NCI-H1436 treated with DMSO at 0.1 percent for 48 hours (cell line): ENCODE measurements at places on chromosomes 1 and 21.

DNA sequence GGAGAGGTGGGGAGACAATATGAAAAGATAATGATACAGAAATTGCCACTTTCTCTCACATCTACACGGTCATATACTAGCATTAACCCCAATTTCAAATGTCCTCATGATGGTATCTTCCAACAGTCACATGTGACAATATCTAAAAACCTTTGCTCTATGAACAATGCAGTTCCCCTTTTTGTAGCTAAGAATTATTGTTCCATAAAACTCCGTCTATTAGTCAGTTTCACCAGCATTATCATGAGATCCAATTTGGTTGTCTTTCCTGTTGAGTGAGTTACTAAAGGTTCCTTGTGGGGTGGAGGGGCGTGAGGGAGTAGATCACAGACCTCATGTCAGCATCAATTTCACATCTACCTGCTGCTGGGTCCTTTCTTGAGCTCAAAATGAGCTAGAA lies 1.7 kb downstream of the TIAM1 start:
- no peak for DNase-seq

- DNase-seq: no peak
Observed at GRCh38 chr1:59605184-59605583, 209.6 kb upstream of the HOOK1 start.

DNA sequence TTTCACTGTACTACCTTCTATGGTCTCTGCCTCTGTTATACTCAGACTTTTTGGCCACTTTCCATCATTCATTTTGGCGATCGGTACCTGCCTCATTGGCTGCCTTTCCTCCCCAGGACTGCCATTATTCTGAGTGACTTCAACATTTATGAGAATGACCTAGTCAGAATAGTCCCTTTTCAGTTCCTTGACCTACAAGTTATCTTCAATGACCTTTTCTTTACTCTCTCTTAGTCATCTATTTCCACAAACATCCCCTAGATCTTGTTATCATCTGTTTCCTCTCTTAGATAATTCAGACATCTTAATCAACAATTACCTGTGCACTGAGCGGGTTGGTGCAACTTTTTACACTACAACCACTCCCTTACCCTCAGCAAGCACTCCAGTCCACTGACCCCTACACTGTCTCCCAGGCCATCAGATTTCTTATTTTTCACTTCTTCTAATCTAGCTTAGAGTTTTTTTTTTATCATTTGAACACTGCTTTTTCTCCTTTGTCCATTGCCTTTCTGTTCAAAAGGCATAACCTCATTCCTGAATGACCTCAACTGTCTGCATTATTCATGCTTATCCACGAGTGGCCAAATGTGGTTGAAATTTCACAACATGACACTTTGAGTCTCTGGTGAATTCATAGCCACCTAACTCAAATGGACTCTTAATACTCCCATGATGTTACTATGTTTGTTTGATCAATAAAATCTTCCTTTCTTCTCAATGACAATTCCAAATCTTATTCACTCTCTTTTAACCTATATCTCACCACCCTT lies 112.7 kb downstream of the HMCN1 start:
- DNase-seq: no peak

DNA sequence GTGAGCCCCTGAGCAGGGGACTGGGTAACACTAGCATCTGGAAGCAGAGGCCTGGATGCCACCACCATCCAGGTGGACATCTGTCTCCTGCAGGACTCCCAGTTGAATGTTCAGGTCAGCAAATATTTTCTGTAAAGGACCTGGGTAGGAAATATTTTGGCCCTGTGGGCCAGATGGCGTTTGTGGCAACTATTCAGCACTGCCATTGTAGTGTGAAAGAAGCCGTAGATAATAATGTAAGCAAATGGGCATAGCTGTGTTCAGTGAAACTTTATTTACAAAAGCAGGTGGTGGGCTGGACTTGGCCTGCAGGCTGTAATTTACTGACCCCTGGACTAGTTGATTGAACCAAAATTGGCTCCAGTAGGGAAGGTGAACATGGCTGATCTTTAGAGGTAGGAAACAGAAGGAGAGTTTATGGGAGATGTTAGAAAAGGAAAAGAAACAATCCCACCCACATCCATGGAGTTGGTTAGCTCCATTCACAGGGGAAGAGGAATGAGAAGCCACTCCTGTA lies 20.0 kb upstream of the CD101 start:
- DNase-seq: no peak

DNA sequence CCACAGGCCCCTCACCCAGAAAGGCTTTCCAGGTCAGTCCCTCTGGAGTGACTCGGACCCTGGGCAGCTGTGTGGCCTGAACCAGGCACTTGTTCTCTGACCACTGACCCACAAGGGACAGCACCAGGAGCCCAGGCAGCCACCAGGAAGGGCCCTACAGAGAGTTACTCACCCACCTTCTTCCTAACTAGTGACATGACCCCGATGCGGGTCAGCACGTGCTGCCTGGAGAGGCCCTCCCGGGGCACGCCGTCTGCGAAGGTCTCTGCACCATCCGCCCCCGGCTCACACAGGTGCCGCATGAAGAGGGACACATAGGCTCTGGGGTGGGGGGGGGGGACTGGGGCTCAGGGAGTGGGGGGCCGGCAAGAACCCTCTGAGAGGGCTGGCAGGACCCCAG lies 55.8 kb downstream of the CHD5 start:
- no peak for DNase-seq

DNA sequence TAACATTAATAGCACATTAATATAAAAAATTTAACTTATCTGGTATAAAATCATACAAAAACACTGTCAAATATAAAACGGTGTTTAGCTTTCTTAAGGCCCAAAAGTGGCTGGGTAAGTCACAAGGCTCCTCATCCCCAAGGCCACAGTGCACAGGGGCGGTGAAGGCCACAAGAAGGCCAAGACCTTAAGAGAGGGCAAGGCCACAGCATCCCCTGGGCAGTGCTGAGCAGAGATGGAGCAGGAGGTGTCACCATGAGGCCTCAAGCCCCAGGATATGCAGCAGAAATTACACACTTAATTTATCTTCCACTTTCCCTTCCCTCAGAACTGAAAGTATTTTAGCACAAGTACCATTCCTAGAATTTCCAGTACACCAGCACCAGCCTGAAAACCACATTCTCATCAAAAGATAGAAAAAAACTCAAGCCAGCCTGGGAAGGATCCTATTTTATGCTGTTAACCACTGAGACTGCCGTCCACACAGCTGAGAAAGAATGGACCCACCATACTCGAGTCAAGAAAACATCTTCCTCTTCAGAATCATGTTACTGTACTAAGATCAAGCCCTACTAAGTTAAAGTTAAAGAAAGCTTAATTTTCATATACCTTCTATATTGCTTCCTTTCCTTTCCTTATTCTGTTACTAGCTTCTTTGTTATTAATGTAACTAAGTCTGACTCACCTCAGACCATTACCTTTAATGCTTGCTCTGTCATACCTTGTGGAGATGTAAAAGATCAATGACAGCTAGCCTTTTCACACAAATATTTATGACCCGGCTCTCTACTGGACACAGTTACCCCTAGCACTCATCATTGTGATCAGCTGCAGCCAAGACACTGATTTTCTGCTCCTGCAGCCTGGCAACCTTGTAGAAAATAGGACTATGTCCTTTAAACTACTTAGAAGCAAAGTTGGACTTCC lies 26.4 kb upstream of the FMO1 start:
- no peak for DNase-seq

DNA sequence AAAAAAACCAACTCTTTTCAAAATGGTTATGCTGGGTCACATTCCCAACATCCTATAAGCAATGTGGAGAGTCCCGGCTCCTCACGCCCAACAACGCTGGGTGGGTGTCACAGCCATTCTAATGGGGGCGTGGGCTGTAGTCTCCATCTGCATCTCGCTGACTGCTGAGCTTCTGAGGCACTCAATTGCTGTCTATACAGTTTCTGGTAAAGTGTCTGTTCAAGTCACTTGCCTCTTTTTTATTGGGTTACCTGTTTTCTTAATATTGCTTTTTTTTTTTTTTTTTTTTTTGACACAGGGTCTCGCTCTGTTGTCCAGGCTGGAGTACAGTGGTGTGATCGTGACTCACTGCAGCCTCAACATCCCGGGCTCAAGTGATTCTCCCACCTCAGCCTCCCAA lies 54.8 kb downstream of the GNB1 start:
- no peak for DNase-seq

DNA sequence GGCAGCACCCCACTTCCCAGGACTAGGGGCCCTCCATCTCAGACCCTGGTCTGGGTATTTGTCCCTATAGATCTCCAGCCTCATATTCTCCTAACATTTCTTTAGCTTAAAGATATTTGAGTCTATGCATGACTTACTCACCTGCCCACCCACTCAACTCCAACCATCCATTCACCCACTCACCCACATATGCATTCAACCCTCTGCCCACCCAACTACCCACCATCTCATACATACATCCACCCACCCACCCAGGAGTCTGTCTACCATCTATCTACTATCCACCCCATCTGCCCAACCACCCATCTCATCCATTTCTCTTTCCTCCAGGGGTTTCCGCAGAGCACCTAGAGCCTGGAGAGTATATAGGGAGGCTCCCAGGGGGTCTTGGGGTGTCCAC lies 42.7 kb downstream of the FAAH start:
- DNase-seq: no peak

GRCh38 chr21:28818663-28819278 lies 173.9 kb downstream of the LTN1 start:
- DNase-seq: no peak

DNA sequence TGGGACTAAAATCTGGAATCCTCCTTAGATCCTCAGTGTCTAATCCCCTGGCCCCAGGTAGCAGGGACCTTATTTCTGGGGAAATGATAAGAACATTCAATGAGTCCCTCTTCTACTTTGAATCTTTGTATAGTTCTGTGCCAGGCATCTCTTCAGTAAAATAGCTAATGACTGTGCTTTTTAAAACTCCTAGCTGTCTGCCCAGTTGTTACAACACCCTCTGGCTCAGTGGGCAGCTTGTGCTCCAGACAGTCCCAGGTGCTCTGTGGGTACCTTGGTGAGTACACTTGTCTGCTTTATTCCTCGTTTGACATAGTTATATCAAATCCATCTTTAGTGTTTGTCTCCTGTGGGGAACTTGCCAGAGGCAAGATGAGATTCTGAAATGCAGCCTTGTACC lies 18.0 kb downstream of the TGFB2 start:
- no peak for DNase-seq

- no peak for DNase-seq
Observed at GRCh38 chr1:236099355-236099974, 34.6 kb upstream of the NID1 start.

DNA sequence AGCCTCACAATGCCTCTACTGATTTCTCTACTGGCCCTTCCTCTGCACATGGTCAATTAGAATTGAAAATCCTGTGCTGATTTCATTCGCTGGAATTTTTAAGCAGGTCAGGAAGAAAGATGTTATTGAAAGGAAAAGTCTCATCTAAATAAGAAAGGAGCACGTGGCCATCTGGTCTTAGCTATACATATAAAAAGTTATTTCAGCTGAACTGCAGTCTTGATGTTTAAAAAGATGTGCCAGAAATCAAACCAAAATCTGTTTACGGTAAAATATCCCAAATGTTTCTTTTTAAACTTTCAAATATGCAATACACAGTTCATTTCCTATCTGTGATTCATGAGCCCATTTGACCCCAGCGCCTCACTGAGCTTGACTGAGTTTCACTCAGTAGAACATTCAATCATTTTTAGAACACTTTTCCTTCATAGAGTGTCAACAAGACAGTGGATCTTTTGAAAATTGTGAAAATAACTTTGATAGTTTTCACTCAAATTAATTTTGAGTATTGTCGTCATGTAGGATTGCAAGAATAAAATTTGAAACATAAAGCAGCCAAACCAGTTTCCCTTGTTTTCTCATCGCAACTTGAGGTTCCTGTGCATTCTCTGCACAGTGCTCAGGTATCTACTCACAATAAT lies 293.6 kb downstream of the PTPRC start:
- DNase-seq: no peak

- no peak for DNase-seq
Observed at GRCh38 chr1:167219194-167219593, 1.5 kb upstream of the POU2F1 start.

GRCh38 chr1:75426688-75427087 lies 184.2 kb downstream of the SLC44A5 start:
- no peak for DNase-seq

DNA sequence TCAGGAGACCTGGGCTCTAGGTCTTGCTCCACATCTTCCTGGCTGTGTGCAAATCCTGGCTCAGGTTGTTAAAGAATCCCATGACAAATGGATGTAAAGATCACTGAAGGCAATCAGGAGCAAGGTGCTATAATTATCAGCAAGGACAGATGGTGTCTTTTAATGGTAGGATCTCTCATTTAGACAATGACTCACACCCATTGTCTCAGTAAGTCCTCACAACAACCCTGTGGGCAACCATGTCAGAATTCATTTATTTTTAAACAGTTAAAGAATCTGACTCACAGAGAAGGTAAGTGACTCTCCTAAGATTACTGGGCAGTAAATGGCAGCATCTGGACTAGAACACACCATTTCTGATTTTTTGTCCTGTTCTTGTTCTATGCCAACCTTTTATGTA lies 32.8 kb downstream of the RNASEL start:
- no peak for DNase-seq

GRCh38 chr1:180083164-180083563 lies 71.5 kb upstream of the QSOX1 start:
- DNase-seq: no peak

GRCh38 chr1:174957829-174958228 lies 41.9 kb upstream of the CACYBP start:
- DNase-seq: no peak

GRCh38 chr1:23422241-23422877 lies 2.2 kb downstream of the TCEA3 start:
- no peak for DNase-seq

DNA sequence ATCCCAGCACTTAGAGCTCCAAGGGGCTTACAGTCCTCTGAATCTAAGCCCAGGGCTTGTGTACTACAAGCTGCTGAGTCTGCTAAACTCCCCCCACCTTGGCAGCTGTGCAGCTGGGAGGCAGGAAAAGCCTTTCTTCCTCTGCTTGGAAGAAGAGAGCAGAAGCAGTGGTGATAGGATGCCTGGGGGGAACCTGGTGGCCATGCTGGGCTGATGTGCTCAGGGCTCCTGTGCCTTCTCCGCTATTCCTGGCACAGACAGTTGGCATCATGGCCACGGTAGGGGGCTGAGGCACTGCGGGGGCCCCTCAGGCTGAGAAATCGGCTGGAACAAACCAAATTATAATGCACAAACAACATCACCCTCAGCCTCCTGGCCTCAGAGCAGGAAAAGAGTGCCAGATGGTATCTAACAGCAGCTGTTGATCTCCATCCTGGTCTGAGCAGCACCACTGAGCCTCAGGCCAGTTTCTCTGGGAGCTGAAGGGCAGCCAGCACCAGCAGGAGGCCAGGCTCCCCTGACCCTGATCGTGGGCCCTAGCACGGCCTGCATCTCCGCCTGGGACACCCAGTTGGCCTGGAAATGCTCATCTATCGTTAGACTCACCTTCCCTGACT lies 35.8 kb downstream of the ECE1 start:
- no peak for DNase-seq

GRCh38 chr1:21681426-21681825 lies 12.3 kb upstream of the RAP1GAP start:
- no peak for DNase-seq

- no peak for DNase-seq
Observed at GRCh38 chr1:183267646-183268431, 81.8 kb downstream of the LAMC2 start.

- peak; percentile 88 for DNase-seq
Observed at GRCh38 chr1:61076728-61077675, 5.4 kb upstream of the NFIA start.
